ENCODE measurements at places on chromosomes 12 and 14. TPM values are rescaled to one million over a fixed set of nuclear protein-coding genes. Genes with fewer than 3 reads are reported as not detected.

GRCh38 chr12:31874961-31875608 lies 84.1 kb upstream of the RESF1 start:
- H3K27me3 ChIP-seq, result no peaks in the 10 kb centered on the region
- DNase-seq, result peak; percentile 56
- peaks cover 24% of the 10 kb centered on the region for H3K4me1 ChIP-seq
- peaks cover 39% of the 10 kb centered on the region for H3K36me3 ChIP-seq

DNA sequence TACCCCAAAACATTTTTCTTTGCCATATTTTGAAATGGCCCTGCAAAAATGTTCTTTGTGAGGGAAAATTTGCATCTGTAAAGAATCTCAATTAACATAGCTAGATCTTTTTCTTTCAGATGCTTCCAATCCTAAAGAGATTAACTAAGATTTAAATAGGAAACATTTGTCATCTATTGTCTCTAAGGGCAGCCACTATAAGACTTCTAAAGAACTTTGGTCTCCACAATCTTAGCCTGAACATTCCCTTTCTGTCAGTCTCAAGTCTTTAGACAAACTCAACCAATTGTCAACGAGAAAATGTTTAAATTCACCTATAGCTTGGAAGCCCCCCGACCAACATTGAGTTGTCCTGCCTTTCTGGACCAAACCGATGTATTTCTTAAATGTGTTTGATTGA lies 71.1 kb upstream of the RASSF8 start:
- no peaks in the 10 kb centered on the region for H3K36me3 ChIP-seq
- peaks cover 2% of the 10 kb centered on the region for H3K27me3 ChIP-seq
- H3K4me3 ChIP-seq, result no peak overlapping the region
- no peak for DNase-seq
- H3K4me1 ChIP-seq, result no peaks in the 10 kb centered on the region

DNA sequence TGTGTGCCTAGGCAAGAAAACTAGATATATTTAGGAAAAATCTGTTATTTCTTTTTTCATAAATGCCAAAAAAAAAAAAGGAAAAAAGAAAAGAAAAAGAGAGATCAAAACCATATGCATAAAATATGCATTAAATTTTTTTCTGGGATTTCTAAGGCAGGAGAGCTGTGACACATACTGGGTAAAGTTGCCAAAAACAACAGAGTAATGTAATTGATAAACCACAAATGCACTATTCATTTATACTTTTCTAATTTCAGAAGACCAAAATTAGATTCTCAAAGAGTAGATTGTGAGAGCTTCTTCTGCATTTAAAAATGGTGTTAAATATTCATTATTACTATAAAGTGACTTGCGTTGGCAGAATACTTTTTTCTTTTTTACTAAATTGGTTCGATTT lies 673.8 kb upstream of the MGAT4C start:
- no peaks in the 10 kb centered on the region for H3K27me3 ChIP-seq
- H3K4me3 ChIP-seq, result no peak overlapping the region
- no peak for DNase-seq
- H3K36me3 ChIP-seq, result no peaks in the 10 kb centered on the region
- no peaks in the 10 kb centered on the region for H3K4me1 ChIP-seq

DNA sequence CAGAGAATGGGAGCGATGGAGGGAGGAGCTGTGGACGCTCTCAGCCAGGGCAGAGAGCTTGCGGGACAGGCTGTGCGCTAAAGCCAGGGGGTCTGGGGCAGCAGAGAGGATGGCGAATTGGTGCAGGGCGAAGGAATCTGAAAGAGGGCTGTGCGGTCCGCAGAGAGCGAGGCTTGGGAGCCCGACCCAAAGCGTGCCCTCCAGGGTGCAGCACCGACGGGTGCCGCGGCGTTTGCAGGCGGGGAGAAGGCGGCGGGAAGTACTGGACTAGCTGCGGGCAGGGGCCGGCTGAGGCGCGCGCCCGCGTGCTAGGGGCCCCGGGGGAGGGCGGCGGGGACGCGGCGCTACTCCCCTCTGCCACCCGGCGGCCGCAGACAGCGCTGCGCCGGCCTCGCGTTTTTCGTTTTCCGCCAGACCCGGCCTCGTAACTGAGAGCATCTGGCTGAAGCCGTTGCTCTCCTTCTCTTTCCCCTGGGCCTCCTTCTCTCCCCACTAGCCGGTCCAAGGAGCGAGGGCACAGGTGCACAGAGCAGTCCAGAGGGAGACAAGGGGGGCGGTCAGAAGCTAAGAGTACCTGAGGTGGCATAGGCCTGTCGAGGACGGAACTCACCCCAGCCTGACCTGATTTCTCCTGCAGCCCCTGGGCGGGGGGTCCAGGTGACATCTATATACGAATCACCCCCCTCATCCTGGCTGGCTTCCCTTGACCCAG lies 24.9 kb downstream of the SLC6A12 start:
- H3K27me3 ChIP-seq, result peaks cover 7% of the 10 kb centered on the region
- no peak overlapping the region for H3K27ac ChIP-seq
- H3K4me3 ChIP-seq, result peak overlapping the region; percentile 54
- DNase-seq, result peak; percentile 51
- no peaks in the 10 kb centered on the region for H3K36me3 ChIP-seq

DNA sequence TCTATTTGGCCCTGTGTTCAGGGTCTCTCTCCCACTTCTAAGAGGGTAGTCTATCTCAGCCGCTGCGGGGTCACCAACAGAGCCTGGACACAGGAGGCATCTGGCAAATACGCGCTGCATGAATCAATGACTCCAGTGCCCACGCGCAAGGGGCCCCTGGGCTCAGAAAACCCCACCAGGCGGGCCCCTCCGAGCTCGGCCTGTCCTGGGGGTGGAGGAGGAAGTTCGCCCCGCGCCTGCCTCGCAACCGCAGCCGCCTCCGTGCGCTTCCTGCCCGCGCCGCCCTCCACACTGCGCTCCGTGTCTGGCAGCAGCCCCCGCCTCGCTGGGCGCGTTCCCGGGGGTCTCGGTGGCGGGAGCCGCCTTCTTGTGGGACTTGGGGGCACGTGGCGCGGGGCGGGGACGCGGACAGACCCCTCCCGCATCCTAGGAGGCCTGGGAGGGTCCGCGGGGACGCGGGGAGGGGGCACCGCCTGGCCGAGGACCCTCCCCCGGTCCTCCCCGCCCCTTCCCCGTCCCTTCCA lies 811 bp upstream of the FBRSL1 start:
- H3K4me1 ChIP-seq, result peaks cover 59% of the 10 kb centered on the region
- H3K27ac ChIP-seq, result peak overlapping the region; percentile 96
- no peaks in the 10 kb centered on the region for H3K27me3 ChIP-seq
- H3K4me3 ChIP-seq, result peak overlapping the region; percentile 80
- peaks cover 8% of the 10 kb centered on the region for H3K36me3 ChIP-seq

DNA sequence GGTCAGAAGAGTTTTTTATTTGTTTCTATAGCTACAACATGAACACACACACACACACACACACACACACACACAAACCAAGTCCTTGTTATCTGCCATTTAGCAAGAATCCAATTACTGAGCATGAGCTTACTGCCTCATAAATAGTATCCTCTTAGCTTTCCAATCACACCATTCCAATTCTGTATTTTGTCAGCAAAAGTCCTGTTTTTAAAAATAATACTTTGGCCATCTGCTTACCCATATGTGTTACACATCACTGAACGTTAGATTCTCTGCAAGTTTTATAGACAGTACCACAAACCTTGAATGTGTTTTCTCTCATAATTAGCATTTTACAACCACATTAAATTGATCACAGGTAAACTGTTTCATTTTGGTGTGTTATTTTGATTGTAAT lies 1905.4 kb upstream of the FLRT2 start:
- no peaks in the 10 kb centered on the region for H3K27me3 ChIP-seq
- H3K4me3 ChIP-seq, result no peak overlapping the region
- no peak overlapping the region for H3K27ac ChIP-seq
- H3K36me3 ChIP-seq, result no peaks in the 10 kb centered on the region
- DNase-seq, result no peak
- no peaks in the 10 kb centered on the region for H3K4me1 ChIP-seq

GRCh38 chr14:104932676-104933631 lies 8.3 kb downstream of the PLD4 start:
- H3K4me3 ChIP-seq, result no peak overlapping the region
- H3K27me3 ChIP-seq, result peaks cover 25% of the 10 kb centered on the region

- no peak for DNase-seq
- H3K4me1 ChIP-seq, result no peaks in the 10 kb centered on the region
- no peaks in the 10 kb centered on the region for H3K36me3 ChIP-seq
Measured at GRCh38 chr14:39877577-39878190, 445.5 kb upstream of the FBXO33 start.

- no peak overlapping the region for H3K4me3 ChIP-seq
- no peaks in the 10 kb centered on the region for H3K4me1 ChIP-seq
- DNase-seq, result no peak
- H3K27me3 ChIP-seq, result no peaks in the 10 kb centered on the region
- H3K36me3 ChIP-seq, result peaks cover 24% of the 10 kb centered on the region
- H3K27ac ChIP-seq, result no peak overlapping the region
Measured at GRCh38 chr14:21467616-21468015, 9.1 kb downstream of the RAB2B start.

GRCh38 chr14:59229653-59230406 lies 41.4 kb downstream of the DAAM1 start:
- peaks cover 7% of the 10 kb centered on the region for H3K36me3 ChIP-seq
- DNase-seq, result peak; percentile 25
- H3K27ac ChIP-seq, result peak overlapping the region; percentile 61
- no peak overlapping the region for H3K4me3 ChIP-seq

- no peak for DNase-seq
- no peak overlapping the region for H3K27ac ChIP-seq
- peaks cover 13% of the 10 kb centered on the region for H3K36me3 ChIP-seq
- H3K4me1 ChIP-seq, result peaks cover 2% of the 10 kb centered on the region
Measured at GRCh38 chr14:90281261-90281660, 24.9 kb downstream of the PSMC1 start.

GRCh38 chr12:89529738-89530137 lies 3.9 kb upstream of the POC1B start:
- H3K27me3 ChIP-seq, result no peaks in the 10 kb centered on the region
- H3K36me3 ChIP-seq, result peaks cover 14% of the 10 kb centered on the region
- H3K27ac ChIP-seq, result no peak overlapping the region
- no peak for DNase-seq
- peaks cover 40% of the 10 kb centered on the region for H3K4me1 ChIP-seq

GRCh38 chr14:54348001-54348611 lies 48.7 kb upstream of the CDKN3 start:
- peaks cover 3% of the 10 kb centered on the region for H3K27me3 ChIP-seq
- no peaks in the 10 kb centered on the region for H3K36me3 ChIP-seq
- H3K4me3 ChIP-seq, result no peak overlapping the region
- H3K27ac ChIP-seq, result no peak overlapping the region
- peaks cover 5% of the 10 kb centered on the region for H3K4me1 ChIP-seq

GRCh38 chr14:56888274-56888673 lies 78.0 kb upstream of the OTX2 start:
- H3K4me3 ChIP-seq, result no peak overlapping the region
- no peaks in the 10 kb centered on the region for H3K4me1 ChIP-seq
- peaks cover 17% of the 10 kb centered on the region for H3K27me3 ChIP-seq
- no peak for DNase-seq
- no peaks in the 10 kb centered on the region for H3K36me3 ChIP-seq
- no peak overlapping the region for H3K27ac ChIP-seq

- no peaks in the 10 kb centered on the region for H3K27me3 ChIP-seq
- no peak for DNase-seq
- peaks cover 24% of the 10 kb centered on the region for H3K4me1 ChIP-seq
- H3K27ac ChIP-seq, result no peak overlapping the region
- H3K36me3 ChIP-seq, result peaks cover 3% of the 10 kb centered on the region
- H3K4me3 ChIP-seq, result no peak overlapping the region
Measured at GRCh38 chr12:132480623-132481132, 9.3 kb upstream of the FBRSL1 start.

- no peak overlapping the region for H3K4me3 ChIP-seq
- no peaks in the 10 kb centered on the region for H3K27me3 ChIP-seq
- H3K36me3 ChIP-seq, result no peaks in the 10 kb centered on the region
- H3K4me1 ChIP-seq, result peaks cover 4% of the 10 kb centered on the region
- no peak overlapping the region for H3K27ac ChIP-seq
Measured at GRCh38 chr14:99146616-99147365, 125.2 kb downstream of the BCL11B start.

GRCh38 chr12:44804068-44804467 lies 72.0 kb downstream of the NELL2 start:
- no peak for DNase-seq
- no peak overlapping the region for H3K4me3 ChIP-seq
- H3K27ac ChIP-seq, result no peak overlapping the region
- H3K4me1 ChIP-seq, result peaks cover 4% of the 10 kb centered on the region
- no peaks in the 10 kb centered on the region for H3K36me3 ChIP-seq

DNA sequence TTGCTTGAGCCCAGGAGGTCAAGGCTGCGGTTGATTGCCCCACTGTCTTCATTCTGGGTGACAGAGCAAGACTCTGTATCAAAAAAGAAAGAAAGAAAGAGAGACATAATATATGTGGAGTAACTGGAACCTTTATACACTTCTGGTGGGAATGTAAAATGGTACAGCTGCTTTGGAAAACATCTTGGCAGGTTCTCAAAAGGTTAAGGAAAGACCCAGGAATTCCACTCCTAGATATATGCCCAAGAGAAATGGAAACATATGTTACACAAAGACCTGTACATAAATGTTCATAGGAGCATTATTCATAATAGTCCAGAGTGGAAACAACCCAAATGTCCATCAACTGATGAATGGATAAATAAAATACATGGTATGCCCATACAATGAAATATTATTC lies 7.2 kb downstream of the RBMS2 start:
- no peak for DNase-seq
- H3K4me1 ChIP-seq, result no peaks in the 10 kb centered on the region
- H3K27ac ChIP-seq, result no peak overlapping the region
- no peaks in the 10 kb centered on the region for H3K36me3 ChIP-seq

- no peaks in the 10 kb centered on the region for H3K36me3 ChIP-seq
- DNase-seq, result no peak
- no peak overlapping the region for H3K27ac ChIP-seq
- H3K27me3 ChIP-seq, result peaks cover 11% of the 10 kb centered on the region
- H3K4me1 ChIP-seq, result no peaks in the 10 kb centered on the region
Measured at GRCh38 chr14:90107789-90108188, 46.0 kb downstream of the KCNK13 start.

DNA sequence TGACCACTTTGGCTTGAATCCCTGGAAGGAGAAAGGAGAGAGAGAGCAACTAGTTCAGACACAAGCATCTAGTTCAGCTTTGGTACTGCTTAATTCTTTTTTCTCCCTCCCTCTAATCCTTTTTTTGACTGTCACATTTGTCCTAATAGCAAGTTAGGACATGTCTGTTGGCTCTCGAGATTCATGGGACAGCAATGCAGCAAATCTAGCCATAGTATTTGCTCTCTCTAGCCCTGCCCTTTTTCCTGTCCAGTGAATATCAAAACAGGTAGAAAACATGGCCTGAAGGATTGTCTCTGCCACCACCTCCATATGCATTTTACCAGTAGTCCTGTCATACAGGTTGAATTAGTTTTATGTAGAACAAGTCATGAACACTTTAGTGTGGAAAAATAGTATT lies 116.4 kb downstream of the PTPRB start:
- peaks cover 2% of the 10 kb centered on the region for H3K27me3 ChIP-seq
- no peaks in the 10 kb centered on the region for H3K4me1 ChIP-seq
- H3K4me3 ChIP-seq, result no peak overlapping the region

- H3K4me1 ChIP-seq, result no peaks in the 10 kb centered on the region
- no peak overlapping the region for H3K4me3 ChIP-seq
- DNase-seq, result no peak
- H3K27ac ChIP-seq, result no peak overlapping the region
Measured at GRCh38 chr14:44388306-44388705, 118.8 kb downstream of the FSCB start.

- H3K36me3 ChIP-seq, result peaks cover 37% of the 10 kb centered on the region
- DNase-seq, result no peak
- no peaks in the 10 kb centered on the region for H3K27me3 ChIP-seq
- no peak overlapping the region for H3K4me3 ChIP-seq
Measured at GRCh38 chr12:57340104-57340503, 89.1 kb upstream of the STAC3 start.

BDKRB2 gene
- not detected for total RNA-seq

SELPLG gene
- 144 TPM for total RNA-seq

PIK3C2G gene
- total RNA-seq, result not detected

ANO4 gene
- not detected for total RNA-seq

LBHD2 gene
- not detected for total RNA-seq

HNF1A gene
- total RNA-seq, result not detected

FAIM2 gene
- 0.55 TPM for total RNA-seq

C14orf132 gene
- total RNA-seq, result 0.42 TPM

RNU6-7 gene
- total RNA-seq, result not detected

All from activated CD8-positive, alpha-beta T cell treated with anti-CD3 and anti-CD28 coated beads, Interleukin-2, amount 10 ng/mL, durations not matched to agents 7 days and 5 days (primary cell).